ENCODE measurements at places on chromosomes 4 and X.

- DNase-seq, result no peak
Observed at GRCh38 chr4:147580396-147580795, 36.8 kb upstream of the TMEM184C start.

- DNase-seq, result no peak
Observed at GRCh38 chrX:132712350-132712749, 223.5 kb upstream of the MBNL3 start.

DNA sequence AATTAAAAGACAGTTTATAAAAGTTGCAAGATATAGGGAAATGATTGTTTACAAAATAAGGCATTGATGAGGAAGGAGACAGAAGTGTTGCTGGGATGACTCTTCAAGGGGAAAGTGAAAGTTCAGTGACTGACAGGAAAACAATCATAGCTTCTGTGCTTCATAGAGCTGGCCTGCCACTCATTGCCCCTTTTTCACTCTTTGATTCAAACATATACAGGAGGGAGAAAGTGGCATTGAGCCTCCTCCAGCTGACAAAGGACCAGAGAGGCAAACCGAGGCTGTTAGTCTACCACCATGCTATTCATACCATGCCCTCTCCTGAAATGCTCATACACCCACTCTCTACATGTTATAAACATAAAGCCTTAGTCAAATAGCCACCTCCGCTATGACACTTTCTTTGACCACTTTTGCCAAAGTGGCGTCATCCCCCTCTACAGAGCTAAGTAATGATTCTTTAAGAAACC, 79.2 kb upstream of the ATOH1 start:
- DNase-seq, result no peak

- DNase-seq, result no peak
Observed at GRCh38 chr4:20490734-20491133, 209.5 kb upstream of the PACRGL start.

DNA sequence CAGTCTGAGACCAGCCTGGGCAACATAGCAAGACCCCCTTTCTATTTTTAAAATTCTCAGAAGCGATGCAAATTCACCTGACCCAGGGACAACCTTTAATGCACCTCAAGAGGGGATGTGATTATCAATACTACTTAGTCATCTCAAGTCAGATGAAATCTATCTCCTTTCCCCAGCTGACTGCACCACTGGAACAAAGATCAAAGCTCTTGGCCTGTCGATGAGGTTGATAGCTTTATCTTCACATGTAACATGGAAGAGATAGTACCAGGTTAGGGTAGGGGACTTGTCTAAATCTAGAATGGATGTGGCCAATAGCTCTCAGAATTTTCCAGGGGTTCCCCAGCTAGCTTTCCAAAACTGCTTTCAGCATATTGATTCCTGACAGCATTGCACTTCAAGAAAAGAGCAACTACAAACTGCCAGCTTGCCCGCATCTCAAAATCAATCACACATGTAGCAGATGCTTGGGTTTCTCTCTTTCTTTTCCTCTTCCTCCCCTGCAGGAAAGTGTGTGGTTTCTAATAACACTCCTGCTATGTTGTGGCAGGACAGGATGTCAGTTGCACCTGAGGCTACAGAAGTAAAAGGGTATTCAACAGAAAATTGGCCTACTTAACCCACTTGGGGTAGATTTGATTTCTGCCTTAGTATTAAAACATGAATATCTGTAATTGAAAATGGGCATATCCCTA, 12.2 kb upstream of the TMEM164 start:
- no peak for DNase-seq

- no peak for DNase-seq
Observed at GRCh38 chr4:172992648-172993378, 175.8 kb upstream of the GALNT7 start.

DNA sequence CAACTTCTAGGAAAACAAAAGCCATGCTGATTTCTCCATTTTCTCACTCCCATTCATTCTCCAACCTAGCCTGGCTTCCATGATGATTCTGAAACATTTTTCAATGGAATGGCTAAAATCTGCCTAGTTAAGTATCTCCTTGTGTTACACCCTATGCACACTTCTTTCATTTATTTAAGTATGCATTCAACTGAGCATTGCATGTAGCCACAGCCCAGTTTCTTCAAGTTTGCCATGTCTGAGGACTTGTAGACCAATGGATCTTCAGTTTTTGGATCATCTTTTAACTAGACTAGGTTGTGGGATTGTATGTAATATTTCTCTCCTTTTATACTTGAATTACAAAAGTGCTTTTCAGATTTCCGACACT, 35.5 kb upstream of the MGST2 start:
- DNase-seq, result no peak

GRCh38 chr4:82047731-82048130, 326.1 kb downstream of the HNRNPD start:
- DNase-seq, result no peak

GRCh38 chrX:139120760-139121159, 409.2 kb upstream of the FGF13 start:
- no peak for DNase-seq

DNA sequence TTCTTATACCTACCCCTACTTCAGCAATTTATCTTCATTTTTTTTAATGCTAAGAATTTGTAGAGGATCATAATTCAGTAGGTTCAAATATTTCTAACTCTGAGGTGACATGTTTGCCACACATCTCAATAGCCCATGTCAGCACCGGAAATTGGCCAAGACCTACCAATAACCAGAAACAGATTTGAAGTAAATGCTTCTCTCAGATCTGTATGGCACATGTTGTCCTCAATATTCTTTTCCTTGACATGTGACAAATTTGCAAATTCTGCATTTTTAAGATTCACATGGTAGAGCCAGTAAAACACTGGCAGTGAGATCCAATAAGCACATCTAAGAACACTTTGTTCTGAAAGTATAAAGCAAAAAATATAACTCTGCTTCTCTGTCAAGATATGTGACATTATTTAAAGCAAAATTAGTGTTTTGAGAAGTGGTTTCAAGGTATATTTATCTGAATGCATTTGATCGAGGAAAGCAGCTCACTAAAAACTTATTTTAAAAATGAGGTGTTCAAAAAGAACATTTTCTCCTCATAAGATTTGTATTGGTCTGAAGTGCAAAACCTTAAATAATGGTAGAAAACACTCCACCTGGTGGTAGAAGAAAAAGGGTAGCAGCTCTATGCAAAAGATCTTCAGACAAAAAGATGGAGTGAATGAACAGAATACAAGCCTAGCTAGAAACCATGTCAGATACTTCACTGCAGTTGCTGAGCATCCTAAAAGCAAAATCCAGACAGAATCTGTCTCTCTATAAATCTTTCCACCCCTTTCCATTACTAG, 513.8 kb upstream of the FAM241A start:
- DNase-seq, result no peak

GRCh38 chrX:39452401-39452800, 645.4 kb downstream of the BCOR start:
- DNase-seq, result no peak

- DNase-seq, result no peak
Observed at GRCh38 chr4:38181286-38181685, 221.1 kb downstream of the PTTG2 start.

DNA sequence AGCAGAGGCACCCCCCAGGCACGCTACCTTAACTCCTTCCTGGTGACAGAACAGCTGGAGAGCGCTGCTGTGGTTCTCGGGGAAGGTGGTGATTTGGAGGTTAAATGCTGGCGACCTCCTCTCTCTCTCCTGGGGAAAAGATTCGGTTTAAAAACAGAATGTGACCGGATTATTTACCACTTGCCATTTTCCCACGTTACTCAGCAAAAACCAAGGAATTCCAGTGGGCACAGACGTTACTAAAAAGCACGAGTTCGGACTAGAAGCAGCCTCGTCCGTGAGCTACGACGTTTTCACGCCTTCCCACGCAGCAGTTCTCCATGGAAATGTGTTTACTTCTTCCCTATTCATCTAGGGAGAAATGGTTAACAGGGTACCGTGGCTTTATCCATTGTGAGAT, 32.3 kb upstream of the C4orf50 start:
- no peak for DNase-seq

- DNase-seq, result no peak
Observed at GRCh38 chr4:76307660-76308014, 1.1 kb downstream of the STBD1 start.

- no peak for DNase-seq
Observed at GRCh38 chr4:126727461-126727860, 905.3 kb upstream of the INTU start.

DNA sequence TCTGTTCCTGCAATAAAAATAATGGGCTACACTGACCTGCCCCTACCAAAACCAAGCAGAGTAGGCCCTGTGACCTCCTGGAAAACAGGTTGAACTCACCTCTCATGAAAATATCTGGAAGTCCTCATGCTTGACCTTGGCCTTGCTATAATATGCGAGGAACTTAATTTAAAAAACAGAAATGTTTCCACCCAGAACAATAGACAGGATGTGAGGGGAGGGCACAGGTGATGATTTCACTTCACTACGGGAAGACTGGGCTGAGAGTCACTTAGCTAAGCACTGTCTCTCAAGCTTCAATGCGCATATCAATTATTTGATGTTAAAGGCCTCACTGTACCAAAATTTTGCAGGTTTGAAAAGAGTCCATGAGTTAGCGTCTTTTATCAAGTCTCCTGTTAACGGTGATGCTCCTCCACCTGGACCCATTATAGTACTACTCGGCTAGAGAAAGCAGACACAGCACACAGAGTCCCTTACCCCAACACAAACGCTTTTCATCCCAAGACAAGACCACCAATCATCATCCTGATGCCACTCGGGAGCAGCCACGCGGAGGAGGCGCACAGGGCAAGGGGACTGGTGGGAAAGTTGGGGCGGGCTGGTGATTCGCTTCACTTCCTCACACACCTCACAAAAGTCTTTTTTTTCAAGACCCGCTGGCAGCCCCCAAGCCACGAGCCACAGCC, 25.9 kb downstream of the ZNF721 start:
- DNase-seq, result no peak

GRCh38 chr4:26685250-26685649, 101.4 kb downstream of the TBC1D19 start:
- DNase-seq, result no peak

GRCh38 chrX:100717363-100717762, 14.6 kb downstream of the SYTL4 start:
- no peak for DNase-seq

DNA sequence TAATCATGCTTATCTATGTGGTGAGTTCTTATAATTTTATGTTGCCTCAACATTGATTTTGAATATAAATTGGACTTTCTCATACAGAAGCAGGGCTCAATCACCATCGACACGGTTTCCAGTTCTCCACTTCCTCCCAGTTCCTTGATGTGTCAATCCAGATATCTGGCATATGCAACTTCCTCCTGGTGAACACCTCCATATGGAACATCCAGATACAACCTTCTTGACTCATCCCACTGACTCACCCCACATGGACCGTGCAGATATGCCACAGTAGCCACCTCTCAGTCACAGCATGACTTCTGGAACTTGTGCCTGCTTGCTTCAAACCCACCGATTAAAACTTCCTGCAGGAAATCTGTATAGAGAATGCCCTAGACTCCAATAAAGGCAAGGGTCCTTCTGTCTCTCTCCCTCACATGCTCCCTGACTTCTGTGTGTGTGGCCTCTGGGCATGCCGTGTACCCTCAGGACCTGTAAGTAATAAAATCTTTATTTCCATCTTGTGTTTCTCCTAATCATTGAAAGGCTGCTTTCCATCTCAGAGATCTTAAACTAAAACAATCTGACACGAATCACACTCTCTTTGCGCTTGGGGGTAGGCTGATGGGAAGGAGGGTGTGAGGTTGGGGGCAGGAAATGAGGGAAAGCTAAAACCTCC, 67.0 kb downstream of the HTRA3 start:
- DNase-seq, result no peak

- no peak for DNase-seq
Observed at GRCh38 chr4:73450398-73451004, 14.5 kb downstream of the AFP start.

GRCh38 chr4:16461362-16461761, 235.1 kb upstream of the TAPT1 start:
- no peak for DNase-seq

- no peak for DNase-seq
Observed at GRCh38 chr4:185332575-185333464, 62.9 kb downstream of the LRP2BP start.

DNA sequence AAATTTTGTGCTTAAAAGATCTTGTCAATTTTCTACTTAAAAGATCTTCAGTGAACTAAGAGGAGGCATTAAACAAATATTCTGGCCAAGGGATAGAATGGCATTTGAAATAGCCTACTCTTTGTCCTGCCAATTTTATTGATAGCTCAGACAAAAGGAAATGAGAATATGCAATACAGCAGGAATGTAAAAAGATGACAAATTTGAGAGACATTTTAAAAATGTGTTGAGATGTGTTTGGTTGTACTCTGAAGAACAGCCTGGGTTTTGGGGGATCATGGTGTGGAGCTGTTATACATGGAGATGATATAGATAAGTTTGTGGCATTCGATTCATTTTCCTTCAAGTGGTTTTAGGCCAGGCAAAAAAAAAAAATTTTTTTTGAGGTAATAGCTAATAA, 11.6 kb upstream of the MAD2L1 start:
- no peak for DNase-seq

DNA sequence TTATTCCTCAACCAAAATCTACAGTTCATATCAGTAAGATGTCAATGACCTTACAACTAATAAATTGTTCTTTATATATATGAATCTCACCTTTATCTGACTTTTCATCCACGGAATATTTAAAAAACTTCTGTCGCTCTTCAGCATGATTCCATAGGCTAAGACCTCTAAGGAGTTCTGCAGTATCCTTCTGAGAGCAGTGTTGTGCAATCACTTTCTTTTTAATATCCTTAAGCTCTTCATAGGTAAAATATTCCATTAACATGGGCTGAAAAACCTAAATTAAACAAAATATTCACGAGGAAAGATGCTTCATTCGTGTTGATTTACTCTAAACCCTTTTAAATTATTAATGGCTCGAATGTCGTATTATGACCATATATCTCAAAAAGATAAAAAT, 16.7 kb downstream of the FBXL5 start:
- no peak for DNase-seq

DNA sequence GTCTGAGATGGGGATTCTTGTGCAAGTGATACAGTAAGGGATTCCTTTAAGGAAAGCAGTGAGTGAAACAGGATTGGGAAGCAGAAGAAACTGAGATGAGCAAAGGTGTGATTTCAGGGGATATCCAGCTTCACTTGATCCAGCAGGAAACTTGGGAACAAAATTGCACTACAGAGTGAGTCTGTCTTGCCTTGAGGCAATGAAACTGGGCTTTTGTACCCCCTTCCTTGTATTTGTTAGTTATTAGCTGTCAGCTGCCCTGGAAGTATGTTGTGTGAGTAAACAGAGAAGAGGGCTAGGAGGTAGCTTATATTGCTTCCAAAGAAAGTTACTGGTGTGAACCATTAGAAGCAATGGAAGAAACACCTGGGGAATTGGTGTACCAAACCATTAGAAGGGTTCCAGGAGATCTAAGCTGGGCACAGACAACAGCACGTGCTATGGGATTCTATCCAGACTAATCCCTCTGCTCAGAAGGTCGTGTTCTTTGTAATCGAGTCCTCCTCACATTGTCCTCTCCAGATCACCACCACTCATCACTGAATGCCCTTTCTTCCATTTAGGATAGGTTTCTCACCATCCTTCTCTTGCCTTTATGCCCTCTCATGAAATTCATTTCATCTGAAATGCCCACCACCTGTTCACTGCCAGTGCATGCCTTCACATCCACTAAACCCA, 76.0 kb downstream of the PDLIM5 start:
- DNase-seq, result no peak
